Stimulated activated CD4-positive, alpha-beta T cell treated with anti-CD3 and anti-CD28 coated beads, Interleukin-1b, Interleukin-23, amount 100 ng/mL, for 1 hour (primary cell): ENCODE measurements at places on chromosomes 1 and 21.

DNA sequence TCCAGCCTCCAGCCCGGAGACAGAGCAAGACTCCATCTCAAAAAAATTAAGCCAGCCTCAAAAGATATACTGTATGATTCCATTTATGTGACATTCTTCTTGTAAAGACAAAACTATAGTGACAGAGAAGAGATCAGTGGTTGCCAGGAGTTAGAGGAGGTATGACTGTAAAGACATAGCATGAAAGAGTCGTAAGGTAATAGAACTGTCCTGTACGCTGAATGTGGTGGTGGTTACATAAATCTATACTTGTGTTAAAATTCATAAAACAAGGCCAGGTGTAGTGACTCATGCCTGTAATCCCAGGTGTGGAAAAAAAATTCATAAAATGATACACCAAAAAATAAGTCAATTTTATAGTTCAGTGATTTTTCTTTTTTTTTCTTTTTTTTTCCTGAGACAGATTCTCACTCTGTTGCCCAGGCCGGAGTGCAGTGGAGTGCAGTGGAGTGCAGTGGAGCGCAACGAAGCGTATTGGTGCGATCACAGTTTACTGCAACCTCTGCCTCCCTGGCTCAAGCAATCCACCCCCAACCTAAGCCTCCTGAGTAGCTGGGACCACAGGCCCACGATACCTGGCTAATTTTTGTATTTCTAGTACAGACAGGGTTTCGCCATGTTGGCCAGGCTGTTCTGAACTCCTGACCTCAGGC is 84.9 kb upstream of the CXADR start:
- no peak for DNase-seq

GRCh38 chr1:89044970-89045721 is 19.9 kb downstream of the GBP1 start:
- no peak for DNase-seq

DNA sequence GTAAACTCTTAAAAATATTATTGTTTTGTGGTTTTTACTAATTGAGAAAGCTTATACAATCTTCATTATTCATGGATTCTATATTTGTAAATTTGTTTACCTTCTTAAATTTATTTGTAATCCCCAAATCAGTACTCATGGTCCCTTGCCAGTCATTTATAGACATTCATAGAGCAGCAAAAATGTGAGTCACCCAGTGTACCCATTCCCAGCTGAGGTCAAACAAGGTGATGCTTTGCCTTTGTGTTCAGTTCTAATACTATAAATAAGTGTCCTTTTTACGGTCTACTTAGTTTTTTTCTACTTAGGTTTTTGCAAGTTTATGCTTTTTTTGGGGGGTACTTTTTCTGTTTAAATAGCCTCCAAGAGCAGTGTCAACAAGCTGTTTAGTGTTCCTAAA is 36.1 kb downstream of the SORT1 start:
- DNase-seq: no peak

- no peak for DNase-seq
Measured at GRCh38 chr1:225817611-225818061, 7.7 kb downstream of the EPHX1 start.

- DNase-seq: no peak
Measured at GRCh38 chr1:232310541-232310940, 319.4 kb downstream of the SIPA1L2 start.

GRCh38 chr21:26887251-26887650 is 42.0 kb upstream of the ADAMTS1 start:
- DNase-seq: no peak

GRCh38 chr1:205504311-205505075 is at the start of gene CDK18:
TSS of gene CDK18 (plus strand) at chr1:205504669. CDS start at chr1:205523168, 18,499 bp downstream.
- DNase-seq: no peak

DNA sequence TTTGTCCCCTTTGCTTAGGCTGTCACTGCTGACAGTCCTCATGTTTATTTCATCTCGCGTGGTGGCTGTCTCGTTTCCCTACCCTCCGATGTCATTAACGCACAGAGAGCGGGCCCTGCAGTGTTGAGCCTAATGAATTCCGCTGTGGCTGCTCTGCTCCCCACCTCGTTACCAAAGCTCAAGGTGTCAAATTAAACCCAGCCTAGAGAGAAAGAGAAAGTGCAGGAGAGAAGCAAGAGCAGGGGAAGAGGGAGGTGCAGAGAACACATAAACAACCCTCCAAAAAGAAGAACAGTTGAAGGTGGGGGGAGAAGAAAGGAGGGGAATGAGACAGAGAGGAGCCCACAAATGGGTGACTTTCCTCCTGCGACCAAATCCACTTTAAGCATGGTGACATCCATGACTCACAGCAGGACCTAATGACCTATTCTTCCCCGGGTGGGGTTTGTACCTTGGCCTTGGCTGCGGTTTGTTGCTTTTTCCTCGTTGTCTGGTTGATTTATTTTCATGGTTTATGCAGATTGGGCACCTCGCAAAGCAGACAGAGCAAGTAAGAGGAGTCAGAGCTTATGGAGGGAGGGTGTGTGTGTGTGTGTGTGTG is 92.5 kb downstream of the PBX1 start:
- DNase-seq: no peak

GRCh38 chr21:26379561-26379960 is 193.5 kb downstream of the CYYR1 start:
- no peak for DNase-seq

GRCh38 chr1:29361686-29362085 is 125.4 kb downstream of the PTPRU start:
- DNase-seq: no peak

GRCh38 chr1:156461781-156462647 is 38.6 kb downstream of the MEF2D start:
- DNase-seq: no peak

DNA sequence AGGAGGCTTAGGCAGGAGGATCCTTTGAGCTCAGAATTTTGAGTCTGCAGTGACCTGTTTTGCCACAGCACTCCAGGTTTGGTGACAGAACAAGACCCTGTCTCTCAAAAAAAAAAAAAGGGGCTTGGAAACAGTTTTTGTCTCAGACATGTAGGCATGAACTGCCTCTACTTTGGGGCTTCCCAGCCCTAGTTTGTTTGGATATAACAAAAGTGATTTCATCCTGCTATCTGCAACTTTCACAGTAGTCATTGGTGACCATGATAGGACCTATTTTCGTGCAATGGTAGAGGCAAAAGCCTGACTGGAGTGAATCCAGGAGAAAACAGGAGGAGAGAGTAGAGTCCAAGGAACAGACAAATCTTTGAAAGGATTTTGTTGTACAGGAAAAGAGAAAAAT is 20.3 kb upstream of the EVI5 start:
- no peak for DNase-seq

GRCh38 chr1:33273406-33273805 is 17.1 kb downstream of the ZNF362 start:
- no peak for DNase-seq

GRCh38 chr1:166869318-166870099 is 6.6 kb downstream of the TADA1 start:
- DNase-seq: no peak

DNA sequence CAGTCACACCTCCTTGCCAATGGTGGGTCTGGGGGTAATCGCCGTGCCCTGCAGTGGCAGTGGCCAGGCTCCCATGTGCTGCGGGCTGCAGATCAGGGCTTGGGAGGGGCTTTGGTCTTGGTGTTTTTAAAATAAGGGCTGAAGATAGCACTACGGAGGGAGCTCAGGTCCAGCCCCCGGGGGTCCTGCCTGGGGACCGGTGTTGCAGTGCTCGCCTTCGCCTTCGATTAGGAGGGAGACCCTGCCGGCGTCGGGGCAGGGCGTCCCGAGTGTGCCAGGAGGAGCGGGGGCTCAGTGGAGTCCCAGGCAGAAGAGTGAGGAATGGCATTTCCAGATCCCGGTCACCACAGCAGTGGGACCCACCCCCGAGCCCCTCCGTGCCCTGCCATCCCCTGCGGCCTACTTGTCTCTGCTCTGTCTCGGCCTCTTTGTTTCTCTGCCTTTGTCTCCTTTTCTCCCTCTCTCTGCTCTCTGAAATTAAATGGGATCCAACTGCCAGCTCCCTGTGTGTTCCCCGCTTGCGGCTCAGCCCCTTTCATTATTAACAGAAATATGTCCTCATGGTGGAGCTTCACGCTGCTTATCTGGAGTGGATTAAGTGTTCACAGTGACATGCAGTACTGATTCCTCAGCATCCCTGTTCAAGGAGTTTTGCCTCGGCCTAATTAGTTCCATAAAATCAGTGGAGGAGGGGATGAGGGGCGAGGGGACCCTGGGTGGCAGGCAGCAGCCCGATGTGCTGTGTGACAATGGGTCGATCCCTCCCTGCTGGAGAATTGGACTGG is 44.4 kb downstream of the DMRTB1 start:
- no peak for DNase-seq

- no peak for DNase-seq
Measured at GRCh38 chr1:24189528-24189927, 2.4 kb upstream of the IFNLR1 start.

- no peak for DNase-seq
Measured at GRCh38 chr1:46301808-46302640, 1.4 kb downstream of the LRRC41 start.

DNA sequence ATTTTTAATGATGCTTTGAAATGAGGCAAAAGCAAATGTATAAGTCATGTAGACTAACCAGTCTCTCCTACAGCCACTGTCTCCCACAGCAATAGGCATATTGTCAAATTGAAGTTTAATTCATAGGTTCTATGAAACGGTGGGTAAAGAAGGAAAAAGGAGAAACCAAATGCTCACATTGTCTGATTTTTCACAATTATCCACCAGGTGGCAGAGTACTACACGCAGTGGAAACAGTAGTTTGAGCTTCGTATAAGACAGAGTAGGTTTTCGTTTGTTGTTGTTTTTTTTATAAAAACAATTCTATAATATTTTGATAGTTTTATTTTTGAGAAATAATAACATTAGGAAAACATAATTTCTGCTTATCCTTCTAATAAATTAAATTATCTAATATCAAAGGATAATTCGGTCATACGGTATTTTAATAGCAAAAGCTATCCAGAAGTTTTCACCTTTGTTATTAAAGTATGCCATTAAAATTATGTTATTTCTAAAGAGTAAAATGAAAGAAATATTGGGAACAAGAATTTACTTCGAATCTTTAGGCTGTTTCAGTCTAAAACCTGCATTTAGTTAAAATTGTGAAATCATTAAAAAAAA is 39.1 kb downstream of the TYW3 start:
- no peak for DNase-seq

DNA sequence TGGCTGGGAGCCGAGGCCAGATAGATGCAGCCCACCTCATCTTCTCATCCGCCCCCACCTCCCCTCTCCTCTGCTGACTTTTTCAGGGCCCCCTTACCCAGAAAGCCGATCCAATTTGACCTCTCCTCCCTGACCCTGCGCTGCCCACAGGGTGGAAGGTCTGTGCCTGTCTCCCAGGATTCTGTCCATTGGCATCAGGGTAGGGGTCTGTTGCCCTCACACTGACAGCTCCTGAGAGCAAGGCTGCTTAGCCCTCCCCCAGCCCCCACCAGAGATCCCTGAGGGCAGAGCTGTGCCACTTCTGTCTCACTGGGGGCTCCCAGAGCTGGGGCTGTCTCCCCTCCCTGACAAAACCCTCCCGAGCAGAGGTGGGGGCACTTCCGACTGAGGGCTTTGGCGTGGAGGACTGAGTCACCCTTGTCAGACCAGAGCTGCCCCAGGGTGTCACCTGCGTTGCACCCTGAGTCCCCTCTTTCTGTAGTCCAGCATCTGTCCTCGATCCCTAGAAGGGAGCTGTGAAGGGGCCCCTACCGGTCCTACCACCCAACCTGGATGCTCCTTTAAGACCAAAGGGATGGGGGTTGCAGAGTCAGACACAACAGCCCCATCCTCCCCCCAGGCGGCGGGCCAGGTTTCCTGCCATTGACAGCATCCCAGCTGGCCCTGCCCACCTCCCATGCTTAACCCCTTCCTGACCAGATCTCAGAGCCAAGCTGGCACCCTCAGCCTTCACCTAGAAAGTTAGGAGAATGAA is 2.4 kb upstream of the FAM110D start:
- no peak for DNase-seq

DNA sequence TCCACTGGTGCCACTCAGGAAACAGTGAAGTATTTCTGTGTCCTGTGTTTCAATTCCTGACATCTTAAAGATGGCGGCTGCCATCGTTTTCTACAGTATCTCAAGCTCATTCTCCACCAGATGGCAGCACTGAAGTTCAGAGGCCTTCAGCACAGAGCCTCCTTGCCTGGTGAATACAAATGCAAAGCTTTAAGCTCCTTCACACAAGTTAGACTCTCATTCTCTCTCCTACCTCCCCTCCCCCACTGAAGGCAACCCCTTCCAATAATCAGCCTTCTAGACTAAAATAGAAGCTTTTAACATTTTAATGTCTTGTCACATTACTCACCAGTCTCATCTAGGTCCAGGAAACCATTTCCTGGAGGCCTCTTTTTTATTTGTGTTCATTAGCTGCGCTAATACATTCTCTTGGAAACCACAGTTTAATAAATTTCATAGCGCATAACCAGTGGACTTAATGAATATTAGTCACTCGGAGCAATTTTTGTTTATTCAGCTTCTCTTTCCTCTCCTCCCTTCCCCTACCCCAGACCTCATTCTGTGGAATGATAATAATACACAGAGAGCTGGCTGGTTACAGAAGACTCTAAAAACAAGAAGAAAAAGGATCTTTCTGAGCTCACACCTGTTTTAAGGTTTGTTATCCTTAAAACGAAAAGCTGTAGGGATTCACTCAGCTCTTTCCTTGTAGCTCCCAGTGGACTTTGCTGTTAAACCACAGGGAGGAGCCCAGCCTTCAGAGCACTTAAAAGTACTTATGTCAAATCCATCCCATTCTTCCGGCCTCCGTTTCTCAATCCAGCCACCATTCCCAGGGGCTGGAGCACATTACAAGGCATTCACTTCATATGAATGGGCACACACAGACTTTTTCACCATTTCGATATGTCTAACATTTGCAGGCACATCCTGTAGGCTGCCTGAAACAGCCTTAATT is 384.9 kb downstream of the HLX start:
- no peak for DNase-seq

- no peak for DNase-seq
Measured at GRCh38 chr1:92118826-92119225, 38.7 kb downstream of the BTBD8 start.

GRCh38 chr1:61289232-61290098 is 207.1 kb downstream of the NFIA start:
- DNase-seq: no peak

GRCh38 chr1:77290576-77290975 is 8.8 kb downstream of the AK5 start:
- no peak for DNase-seq

DNA sequence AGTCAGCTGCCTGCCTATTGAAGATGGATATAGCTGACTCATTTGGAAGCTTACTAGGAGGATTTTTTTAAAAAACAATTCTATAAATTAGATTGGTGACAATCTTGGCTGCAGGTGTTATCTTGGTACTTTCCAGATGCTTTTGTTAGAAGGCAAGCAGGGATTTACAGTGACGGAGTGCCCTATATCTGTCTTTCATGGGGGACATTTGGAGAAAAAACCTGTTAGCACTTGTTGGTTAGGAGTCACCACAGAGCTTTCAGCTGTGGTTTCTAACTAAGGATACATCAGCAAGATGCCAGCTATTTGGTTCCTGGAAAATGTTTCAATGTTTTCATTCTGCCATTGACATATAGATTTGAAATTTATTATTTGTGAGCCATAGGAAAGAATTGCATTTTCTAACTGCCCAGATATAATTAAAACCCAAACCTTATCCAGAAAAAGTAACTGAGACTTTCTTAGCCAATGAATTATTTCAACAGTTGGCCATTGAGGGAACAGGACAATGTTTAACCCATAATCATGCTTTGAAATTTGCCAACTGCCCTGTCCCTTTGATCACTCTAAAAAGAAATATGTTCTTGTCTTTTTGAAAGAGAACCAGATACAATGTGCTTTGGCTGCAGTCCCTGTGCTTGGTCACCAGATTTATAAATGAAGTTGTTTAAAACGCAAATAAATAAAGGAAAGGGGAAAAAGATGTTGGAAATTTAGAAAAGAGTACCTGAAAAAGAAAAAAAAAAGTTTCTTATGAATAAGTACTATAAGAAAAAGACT is 761.0 kb upstream of the CXADR start:
- DNase-seq: no peak
